ENCODE measurements at places on chromosomes 7 and 10. TPM values are rescaled to one million over a fixed set of nuclear protein-coding genes. Genes with fewer than 3 reads are reported as not detected.
A peak's percentile ranks its signal among the peaks of the same experiment; 100 is the strongest.

DNA sequence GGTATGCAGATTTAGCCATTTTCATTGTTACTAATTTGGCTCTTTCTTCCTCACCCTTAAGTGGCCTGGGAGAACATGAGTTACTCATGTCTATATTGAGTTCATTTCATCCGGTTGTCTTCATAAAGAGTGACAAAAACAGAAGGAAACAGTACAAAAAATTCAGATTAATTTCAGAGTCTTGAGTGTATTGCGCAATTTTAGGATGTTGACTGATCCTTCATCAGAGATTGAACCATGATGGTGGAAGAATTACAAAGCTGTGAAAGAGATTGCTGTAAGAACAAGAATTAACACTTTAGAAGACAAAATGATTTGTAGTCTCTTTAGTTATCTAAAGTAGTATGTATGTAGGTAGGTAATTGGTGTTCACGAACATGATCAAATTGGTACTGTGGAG is 194.0 kb upstream of the PPP1R3A start:
- DNase-seq: no peak

GRCh38 chr7:51114501-51114900 is 202.1 kb downstream of the COBL start:
- no peak for DNase-seq

- DNase-seq: no peak
These were observed 3.7 kb downstream of the GPR26 start for GRCh38 chr10:123669886-123670285.

- DNase-seq: no peak
These were observed 144.2 kb upstream of the VSTM2A start for GRCh38 chr7:54397836-54398612.

DNA sequence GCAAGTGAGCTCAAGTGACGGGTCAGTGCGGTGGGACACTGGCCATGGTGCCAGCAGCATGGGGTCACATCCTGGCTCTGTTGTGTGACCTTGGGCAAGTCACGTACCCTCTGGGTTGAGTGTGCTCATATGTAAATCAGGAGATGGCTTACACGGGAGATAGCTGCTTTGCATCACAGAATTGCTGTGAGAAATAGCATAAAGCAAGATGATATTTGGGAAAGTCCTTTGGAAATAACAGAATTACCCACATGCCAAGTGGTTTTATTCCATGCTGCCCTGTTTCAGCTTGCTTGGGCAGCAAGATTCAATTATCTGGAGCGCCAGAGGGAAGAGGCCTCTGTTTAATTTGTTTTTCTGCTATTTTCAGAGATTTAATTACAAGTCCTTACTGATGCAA is 48.9 kb downstream of the LYZL2 start:
- no peak for DNase-seq

DNA sequence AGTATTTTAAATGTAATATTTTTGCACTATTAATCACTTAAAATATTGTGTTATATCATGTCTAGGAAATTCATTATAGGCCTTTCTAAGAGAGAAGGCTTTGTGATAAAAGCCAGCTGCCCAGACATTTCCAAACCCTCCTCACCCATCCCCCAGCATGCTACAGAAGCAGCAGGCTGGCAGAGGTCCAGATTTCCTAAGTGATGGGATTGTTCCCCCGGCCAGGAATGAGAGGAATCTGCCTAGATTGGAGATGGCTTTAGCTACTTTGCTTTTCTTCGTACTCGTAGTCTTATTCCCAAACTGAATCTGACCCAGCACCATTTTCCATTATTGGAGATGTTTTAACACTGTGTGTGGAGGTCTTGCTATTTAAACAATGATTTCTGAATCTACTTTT is 29.4 kb downstream of the CDK14 start:
- DNase-seq: peak; percentile 78

DNA sequence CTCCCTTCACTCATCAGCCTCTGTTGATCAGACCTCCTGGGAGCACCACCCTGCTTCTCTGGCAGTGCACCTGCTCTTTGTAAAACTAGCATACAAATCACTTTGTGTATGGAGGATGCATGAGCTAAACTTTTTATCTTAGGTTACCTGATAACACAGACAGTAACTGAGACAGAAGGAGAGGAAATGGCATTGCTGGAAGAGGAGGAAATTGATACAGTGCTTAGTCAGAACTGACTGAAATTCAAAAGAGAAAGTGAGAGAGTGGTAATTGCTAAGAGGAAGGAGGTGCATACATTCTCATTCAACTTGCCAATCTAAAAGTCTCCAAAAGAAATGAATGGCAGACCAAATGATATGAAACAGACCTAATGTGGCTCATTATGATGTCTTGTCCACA is 1120.7 kb downstream of the GATA3 start:
- no peak for DNase-seq

DNA sequence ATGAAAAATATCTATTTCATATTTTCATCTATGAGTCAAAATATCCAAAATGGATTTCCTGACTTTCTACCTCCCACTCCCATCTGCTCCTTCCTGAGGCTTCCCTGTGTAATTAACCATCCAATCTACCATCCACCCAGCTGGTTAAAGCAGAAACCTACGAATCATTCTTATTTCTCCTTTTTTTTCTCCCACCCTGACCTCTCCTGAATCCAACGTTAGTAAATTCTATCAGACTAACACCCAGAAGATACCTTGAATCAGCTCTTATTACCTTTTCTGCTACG is 3.7 kb upstream of the LIPF start:
- no peak for DNase-seq

DNA sequence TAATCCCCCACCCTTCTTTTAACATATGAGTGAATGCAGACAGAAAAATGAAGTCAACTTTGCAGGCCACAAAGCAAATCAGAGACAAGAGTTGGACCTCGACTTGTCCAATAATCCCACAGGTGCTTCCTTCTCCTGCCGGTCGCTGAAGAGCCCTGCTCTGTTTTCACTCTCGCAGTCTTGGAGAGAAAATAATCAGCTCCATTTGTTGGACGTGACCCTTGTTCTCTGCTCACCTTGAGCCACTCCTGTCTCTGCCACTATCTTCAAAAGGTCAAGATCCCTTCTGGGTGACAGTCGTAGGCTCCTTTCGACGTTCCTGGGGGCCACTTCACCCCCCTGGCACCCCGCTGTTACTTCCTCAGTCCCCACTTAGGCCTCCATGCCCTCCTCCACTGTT is 2.8 kb upstream of the KLF6 start:
- DNase-seq: no peak

DNA sequence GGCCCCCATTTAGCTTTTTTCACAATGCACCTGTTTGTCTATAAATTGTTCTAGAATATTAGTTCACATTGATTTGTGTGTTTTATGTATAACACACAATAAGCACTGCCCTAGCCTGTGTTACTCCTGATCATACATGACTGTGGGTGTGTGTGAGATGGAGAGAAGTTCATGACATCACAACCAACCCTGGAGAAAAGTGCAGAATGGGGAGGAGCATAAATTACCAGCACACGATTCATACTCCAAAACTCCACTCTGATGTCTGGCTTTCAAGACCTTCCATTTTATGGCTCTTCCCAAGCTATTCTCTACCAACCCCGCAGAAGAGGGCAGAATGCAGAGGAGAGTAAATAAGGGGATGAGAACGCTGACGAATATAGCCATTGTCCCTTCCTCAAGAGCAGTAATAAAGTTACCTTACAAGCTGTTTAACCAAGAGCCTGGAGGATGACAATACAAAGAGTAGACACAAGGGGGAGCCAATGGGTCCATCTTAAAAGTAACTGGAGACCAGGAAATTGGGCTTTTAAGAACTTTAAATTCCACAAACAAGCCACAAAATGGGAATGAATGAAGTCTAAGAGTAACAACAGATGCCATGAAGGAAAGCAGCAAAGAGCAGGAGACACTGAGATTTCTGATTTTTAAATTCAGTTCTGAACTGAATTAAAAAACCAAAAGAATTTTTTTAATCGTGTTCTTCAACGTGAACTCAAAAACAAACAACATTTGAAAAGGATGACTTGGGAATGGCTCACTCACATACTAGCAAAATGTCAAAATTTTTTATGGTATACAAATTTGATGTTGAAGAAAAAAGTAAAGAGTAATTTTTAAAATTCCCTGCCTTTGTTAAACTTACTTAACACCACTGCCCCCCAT is 159.6 kb downstream of the PARD3 start:
- DNase-seq: peak; percentile 70

DNA sequence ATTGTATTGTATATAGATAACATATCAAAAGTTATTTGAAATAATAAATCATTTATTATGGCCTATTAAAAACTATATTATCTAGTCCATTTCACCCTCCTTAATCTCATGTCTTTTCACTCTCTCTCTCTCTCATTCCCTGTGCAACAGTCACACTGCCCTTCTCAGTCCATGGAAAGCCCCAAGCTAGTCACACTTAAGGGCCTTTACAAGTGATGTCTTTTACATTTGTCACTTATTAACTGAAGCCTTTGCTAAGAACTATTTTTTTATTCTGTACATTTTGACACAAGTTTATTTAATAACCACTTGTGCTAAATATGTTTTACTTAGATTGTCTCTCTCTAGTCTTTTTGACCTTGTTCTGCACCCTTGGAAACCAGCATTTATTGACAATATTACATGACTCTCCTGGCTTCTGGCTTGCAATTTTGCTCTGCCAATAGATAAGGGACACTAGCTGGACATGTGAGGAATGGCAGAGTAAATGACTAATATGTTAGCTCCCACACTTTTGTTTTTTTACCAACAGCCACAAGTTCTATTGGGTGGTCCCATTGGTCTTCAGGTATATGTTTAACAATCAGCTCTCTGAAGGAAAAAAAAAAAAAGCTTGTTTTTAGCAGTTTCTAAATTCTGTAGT is 706.8 kb upstream of the POT1 start:
- no peak for DNase-seq

DNA sequence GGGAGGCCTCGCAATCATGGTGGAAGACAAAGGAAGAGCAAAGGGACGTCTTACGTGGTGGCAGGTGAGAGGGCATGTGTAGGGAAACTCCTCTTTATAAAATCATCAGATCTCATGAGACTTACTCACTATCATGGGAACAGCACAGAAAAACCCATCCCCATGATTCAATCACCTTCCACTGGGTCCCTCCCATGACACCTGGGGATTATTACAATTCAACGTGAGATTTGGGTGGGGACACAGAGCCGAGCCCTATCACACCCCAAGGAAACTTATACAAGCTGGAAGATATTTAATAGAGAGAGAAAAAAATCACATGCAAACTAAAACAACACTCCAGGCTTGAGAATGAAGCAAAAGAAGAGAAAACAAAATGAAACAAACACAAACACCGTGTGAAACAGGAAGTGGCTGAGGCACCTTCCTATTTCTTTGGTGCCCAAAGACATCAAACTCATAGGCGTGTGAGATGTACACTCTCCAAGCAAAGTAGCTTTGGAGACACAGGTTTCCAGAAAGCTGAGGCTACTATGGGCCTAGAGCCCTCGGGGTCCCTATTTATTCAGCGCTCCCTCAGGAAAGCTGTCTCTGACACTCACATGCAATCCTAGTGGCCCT is 97.2 kb downstream of the PRKCQ start:
- DNase-seq: no peak

DNA sequence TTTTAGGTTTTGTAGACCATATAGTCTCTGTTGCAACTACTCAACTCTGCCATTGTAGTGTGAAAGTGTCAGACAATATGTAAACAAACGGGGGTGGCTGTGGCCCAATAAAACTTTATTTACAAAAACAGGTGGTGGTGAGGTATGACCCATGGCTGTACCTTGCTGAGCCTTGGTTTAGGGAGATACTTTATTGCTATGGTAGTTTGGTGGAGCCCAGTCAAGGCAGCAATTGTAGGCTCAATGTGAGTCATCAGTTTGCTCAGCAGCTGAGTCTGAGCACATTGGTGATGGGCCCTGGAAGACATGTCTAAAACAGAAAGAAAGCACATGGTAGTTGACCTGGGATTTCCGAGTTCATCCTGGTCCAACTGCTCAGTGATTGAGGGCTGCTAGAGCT is 242.5 kb downstream of the REEP3 start:
- no peak for DNase-seq

DNA sequence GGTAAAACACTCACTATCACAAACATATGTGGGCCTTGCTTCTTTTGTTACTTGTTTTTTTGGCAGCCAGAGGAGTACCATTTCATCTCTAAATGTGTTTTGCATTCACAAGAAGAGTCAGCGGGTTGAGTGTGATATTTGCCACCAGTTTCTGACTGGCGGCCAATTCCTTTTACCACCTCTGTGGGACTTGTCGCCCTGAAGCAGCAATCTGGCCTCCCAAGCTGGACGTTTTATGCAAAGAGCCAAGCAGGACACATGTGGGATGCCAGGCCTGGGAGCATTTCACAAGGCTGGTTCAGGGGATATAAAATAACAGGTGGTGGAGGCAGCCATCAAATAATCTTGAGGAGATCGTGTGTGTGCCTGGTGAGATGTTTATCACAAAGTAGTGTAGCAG is 61.8 kb upstream of the TRIL start:
- DNase-seq: no peak

DNA sequence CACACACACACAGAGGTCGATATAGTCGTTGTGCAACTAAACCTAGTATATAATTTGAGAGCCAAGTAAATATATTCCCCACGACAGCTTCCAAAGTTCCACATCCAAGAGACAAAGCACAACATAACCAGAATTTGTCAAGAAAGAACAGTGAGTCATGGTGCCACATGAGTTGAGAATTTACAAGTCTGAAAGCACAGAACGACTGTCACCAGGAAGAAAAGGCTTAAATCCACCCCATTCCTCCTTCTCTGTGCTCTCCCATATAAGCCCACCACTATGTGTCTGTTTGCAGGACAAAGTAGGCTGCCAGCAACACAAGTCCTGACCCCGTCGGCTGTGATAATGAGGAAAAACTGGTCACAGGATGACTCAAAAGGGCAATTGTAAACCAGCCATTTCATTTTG is 32.8 kb downstream of the GSAP start:
- no peak for DNase-seq

DNA sequence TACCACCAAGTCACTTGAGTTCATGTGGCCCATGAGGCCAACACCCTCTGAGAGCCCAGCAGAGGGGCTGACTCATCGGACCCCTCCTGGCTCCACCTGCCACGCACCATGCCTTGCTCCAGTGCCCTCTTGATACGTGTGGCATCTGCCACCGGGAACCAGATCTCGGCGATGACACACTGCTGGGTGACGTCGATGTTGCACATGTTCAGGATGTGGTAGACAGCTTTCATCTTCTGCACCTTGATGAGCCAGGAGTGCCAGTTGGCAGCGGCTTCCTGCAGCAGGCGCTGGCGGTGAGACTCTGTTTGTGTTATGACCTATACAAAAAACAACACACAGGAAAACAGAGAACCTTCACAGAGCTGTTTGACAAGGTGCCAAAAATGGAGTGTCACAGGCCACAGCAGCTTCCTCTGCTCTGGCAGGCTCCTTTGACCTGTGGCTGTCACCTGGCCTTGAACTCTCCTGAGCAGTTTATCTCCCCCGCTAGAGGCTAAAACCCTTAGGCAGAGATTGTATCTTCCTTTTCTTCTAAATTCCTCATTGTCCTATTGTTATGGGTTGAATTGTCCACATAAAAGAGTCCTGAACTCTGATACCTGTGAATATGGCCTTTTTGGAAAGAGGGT is 45.2 kb upstream of the TMEM213 start:
- DNase-seq: no peak

PLXNA4 gene
- polyA plus RNA-seq: 13.1 TPM

PRF1 gene
- polyA plus RNA-seq: 1.0 TPM

LEP gene
- 0.48 TPM for polyA plus RNA-seq

PNLIPRP3 gene
- polyA plus RNA-seq: not detected

SPDYE2B gene
- polyA plus RNA-seq: 0.32 TPM

PRKAR2B gene
- polyA plus RNA-seq: 54.8 TPM

Measured in right renal pelvis (tissue), 4 donors.